ENCODE measurements at places on chromosomes 3 and 15. TPM values are rescaled to one million over a fixed set of nuclear protein-coding genes. Genes with fewer than 3 reads are reported as not detected.

Gene SHF
- polyA plus RNA-seq, result 7.4 TPM

Gene ZNF620
- 2.5 TPM for polyA plus RNA-seq

- DNase-seq, result no peak
Observed at GRCh38 chr15:41688671-41689070, 28.5 kb downstream of the MGA start.

DNA sequence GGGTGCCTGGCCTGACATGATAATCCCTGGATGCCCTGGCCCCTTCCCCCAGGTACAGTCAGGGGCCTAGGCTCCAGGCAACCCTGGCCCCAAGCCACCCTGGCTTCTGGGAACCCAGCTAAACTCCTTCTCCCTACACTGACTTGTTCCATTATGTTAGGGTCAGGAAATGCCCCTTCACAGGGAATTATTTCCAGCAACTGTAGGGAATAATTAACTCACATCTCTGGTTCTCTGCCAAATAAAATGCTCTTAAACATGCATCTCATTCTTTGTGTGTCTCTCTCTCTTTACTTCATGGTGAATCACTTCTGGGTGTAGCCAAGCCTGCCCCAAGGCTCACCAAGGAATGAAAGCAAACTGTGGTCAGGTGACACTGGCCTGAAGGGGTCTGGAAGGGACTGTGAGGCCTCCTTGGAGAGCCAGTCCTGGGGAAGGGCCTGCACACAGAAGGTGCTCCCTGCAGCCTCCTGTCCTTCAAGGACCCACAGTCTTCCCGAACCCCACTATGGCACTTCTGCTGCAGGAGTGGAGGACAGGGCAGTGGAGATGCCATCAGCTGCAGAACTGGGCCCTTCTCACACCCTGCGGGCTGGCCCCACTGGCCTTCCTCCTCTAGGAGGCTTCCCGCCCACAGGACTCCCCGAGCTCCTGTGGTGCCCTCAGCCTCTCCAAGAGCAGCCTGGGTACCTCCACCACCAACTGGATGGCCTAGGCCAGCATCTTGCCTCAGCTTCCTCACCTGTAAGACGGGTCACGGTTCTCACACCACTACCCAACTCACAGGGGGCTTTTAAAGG, 17.6 kb downstream of the TKT start:
- no peak for DNase-seq
